Fibroblast of the conjunctiva (primary cell): ENCODE measurements at places on chromosomes 2 and 18.

GRCh38 chr2:168641636-168642035 is 160.8 kb upstream of the NOSTRIN start:
- no peak for DNase-seq

GRCh38 chr2:1010415-1010930 is 59.8 kb downstream of the SNTG2 start:
- DNase-seq, result no peak

DNA sequence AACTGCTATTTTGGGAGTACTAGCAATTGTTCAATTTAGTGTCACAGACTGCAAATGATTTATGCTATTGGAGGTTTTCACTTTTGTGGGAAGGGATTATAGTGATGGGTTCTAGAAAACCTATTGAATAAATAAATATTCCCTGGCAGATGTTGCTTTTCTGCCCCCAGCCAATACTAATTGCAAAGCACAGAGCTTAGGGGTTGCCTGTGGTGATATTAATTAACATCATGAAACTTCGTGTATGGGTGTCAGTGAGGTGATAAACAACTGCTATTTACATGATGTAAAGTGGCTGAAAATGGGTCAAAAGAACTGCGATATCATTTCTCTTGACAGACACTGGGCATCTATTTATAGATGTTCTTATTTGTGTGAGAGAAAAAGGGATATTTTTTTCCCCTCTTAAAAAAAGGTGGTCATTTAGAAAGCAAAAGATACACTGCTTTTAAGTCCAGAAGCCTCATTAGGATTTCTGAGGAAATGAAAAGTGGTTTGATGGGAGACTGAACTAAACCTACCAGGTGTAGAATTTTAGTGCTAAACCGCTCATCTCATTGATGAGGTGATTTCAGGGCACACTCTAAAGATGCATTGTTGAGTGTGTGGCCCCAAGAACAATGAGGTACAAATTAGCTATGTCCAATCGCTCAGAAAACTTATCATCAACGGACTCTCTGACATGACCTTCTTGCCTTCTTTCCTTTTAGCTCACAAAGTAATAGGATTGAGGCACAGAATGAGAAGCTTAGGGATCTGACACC is 116.7 kb upstream of the CHST9 start:
- no peak for DNase-seq

DNA sequence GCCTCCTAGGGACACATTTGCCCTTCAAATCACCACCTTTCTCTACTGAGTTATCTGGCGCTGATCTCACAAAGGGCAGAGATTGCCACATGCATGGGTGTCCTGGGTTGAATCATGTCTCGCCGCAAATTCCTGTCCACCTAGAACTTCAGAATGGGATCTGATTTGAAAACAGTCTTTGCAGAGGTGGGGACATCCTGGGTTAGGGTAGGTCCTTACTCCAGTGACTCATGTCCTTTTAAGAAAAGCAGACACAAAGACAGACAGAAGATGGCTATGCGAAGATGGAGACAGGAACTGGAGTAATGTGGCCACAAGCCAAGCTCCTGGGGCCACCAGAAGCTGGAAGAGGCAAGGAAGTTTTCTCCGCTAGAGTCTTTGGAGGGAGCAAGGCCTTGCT is 197.4 kb upstream of the SMIM21 start:
- no peak for DNase-seq

- DNase-seq, result no peak
These were observed 53.8 kb downstream of the ICA1L start for GRCh38 chr2:202817771-202818170.
